ENCODE measurements at places on chromosomes 16 and 17.
A peak's percentile ranks its signal among the peaks of the same experiment; 100 is the strongest.

- no peak for DNase-seq
Observed at GRCh38 chr16:25922438-25922837, 230.7 kb downstream of the HS3ST4 start.

- no peak for DNase-seq
Observed at GRCh38 chr17:61073799-61074513, 325.7 kb upstream of the TBX2 start.

DNA sequence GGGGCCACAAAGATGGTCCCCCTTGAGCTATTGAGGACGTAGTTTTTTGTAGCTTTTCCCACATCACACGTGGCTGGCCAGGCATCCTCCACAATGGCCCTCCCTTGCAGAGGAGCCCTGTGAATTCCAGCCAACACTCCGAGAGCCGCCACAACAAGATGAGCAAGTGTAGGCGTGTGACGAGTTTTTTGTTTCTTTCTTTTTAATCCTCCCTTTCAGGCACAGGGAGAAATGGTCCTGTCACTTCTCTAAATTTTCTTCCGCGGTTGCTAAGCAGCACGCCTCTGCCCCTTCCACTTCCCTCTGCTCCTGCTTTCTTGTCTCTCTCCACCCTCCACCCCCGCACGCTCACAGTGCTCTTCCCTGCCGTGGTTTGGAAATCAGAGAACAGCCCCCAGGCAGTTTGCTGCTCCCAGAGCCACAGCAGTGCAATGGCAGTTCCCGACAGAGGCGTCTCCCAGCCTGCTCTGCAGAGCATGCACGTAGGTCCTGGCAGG is 68.0 kb upstream of the MRTFB start:
- no peak for DNase-seq

GRCh38 chr17:63042256-63042812 is 76.3 kb downstream of the TANC2 start:
- DNase-seq = no peak

DNA sequence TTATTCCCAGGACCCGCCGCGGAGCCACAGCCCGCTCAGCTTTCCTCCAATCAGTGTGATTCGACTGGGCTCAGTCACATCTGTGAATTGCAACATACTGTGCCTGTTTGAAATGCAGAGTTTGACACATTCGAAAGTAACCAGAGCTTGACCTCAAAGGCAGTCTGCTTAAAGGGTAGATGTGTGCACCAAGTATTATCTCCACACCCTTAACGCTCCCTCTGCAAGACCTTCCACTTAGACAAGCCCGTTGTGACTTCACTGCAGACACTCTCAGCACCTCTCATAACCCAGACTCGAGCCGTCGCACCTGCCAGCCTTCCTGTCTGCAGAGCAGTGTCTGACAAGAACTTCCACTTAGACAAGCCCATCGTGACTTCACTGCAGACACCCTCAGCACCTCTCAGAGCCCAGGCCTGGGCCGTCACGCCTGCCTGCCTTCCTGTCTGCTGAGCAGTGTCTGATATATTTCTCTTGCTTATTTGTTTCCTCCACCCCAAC is 3.7 kb downstream of the KLHDC4 start:
- no peak for DNase-seq

DNA sequence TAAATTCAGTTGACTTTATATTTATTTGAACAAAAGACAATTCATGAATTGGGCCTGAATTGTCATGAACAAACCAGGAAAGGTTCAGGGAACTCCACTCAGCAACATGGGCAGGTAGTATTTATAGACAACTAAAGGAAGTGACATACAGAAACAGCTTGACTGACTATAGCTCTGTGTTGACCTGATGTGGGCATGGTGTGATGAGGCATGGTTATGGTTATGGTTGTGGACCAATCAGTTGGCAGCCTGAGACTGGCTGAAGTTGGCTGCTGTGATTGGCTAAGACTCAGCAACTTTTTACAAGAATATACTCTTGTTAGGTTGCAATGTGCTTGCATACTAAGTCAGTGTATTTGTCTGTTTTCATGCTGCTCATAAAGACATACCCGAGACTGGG is 108.4 kb downstream of the HS3ST3B1 start:
- DNase-seq = no peak

GRCh38 chr16:69514356-69514755 is 51.4 kb upstream of the NFAT5 start:
- DNase-seq = no peak

- DNase-seq = no peak
Observed at GRCh38 chr16:74094962-74095361, 201.7 kb upstream of the PSMD7 start.

DNA sequence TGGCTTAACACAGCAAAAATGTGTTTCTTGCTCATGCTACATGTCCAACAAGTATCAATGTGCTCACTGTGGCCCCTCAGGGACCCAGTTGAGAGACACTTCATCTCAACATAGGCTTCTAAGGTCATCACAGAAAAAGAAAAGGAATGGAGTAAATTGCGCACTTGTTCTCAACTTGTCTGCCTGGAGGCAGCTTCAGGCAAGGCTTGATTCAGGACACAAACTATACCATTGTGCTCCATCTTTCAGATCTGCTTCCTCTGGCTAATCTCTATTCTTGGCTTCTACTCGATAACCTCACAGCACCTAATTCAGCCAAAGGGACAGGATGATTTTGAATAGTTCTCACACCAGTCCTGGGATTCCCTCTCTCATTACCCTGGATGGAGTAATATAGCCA is 35.6 kb downstream of the HS3ST2 start:
- no peak for DNase-seq

- no peak for DNase-seq
Observed at GRCh38 chr17:30343796-30344195, 9.9 kb upstream of the TMIGD1 start.

- peak; percentile 71 for DNase-seq
Observed at GRCh38 chr17:28743243-28744103, at the start of gene TRAF4. Gene TRAF4, plus strand, starts transcription at chr17:28744011. Its CDS starts 102 bp downstream, at chr17:28744113.

GRCh38 chr17:47878203-47879027 is 17.6 kb upstream of the SP2 start:
- DNase-seq = no peak

- no peak for DNase-seq
Observed at GRCh38 chr16:88356124-88356726, 26.5 kb upstream of the ZNF469 start.

DNA sequence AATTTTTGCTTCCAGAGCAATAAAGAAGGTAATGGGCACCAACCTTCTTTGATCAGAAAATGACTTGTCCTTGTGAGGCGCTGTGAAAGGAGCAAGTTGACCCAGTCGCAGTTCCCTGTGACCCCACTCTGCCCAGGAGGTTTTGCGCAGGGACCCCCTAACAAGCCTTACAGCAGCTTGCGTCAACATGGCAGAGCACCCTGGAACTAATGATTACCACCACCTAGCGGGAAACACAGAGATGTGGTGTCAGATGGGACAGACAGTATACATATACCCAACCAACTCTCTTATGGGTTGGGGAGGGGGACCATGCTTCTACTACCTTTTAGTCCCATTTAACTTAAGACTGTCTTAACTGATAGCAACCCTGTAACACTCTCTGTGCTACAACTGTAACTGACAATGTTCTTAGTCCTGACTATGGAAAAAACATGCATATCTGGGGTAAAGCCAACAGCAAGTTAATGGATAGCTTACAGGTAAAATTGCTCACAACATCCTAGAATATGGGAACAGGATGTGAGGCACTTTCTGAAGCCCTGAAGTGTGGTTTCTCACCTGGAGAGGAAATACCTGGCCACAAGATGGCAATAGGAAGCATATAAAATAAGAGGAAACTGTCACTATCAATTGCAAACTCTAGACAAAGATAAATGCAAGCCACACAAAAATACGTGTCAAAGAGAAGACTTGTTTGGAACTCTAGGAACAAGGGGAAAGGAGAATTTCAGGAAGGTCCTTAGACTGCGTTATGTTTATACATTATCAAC is 3.0 kb downstream of the KARS1 start:
- DNase-seq = no peak

DNA sequence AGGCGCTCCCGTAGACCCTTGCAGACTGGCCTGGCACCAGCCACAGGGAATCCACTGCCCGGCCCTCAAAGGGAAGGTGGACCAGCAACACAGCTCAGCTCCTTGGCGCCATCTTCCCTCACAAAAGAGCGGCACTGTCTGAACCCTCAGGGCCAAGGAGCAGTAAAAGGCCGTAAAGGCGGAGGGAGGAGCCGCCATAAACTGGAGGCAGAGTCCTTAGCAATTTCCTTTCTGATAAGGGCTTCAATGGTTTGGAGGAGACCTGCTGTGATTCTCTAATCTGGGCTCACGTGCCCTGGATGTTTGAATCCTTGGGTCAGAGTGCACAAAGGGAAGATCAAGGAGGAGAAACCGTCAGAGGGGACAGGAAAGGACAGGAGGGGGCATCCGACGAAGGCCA is 15.5 kb upstream of the AXIN2 start:
- no peak for DNase-seq

DNA sequence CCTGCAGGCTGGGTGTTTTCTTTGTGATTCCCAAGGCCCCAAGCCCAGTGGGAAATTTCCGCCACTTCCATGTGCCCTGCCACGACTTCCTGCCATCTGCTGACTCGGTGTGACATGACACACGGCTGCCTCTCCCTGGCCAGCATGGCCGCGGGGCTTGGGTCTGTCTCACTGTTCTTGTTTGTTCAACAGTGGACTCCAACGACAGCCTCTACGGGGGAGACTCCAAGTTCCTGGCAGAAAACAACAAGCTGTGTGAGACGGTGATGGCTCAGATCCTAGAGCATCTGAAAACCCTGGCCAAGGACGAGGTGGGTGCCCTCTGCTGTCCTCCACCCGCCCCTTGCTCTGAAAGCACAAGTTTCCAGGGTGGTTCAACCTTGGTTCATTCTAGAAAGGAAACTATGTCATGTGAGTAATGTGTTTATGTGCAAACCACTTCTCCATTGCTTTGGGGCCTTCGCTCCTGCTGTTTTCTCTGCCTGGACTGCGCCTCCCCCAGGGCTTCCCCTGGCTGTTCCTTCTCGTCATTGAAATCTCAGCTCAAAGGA is 26.8 kb downstream of the KNOP1 start:
- DNase-seq = no peak

DNA sequence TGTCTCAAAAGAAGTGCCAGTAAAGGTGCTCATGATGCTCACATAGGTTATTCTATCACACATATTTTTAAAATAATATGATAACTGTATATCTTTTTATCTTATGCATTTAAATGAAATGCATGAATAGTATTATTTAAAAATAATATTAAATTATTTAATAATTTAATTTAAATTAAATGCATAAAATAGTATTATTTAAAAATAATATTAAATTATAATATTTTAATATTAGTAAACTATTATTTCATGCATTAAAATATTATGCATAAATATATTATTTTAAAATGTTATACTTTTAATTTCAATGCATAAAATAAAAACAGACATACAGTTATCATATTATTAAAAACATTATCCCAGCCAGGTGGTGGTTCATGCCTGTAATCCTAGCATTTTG is 33.4 kb downstream of the TMC7 start:
- no peak for DNase-seq

GRCh38 chr17:74024871-74025531 is 178.5 kb upstream of the RPL38 start:
- no peak for DNase-seq

GRCh38 chr17:3857261-3858105 is 11.4 kb upstream of the NCBP3 start:
- no peak for DNase-seq

DNA sequence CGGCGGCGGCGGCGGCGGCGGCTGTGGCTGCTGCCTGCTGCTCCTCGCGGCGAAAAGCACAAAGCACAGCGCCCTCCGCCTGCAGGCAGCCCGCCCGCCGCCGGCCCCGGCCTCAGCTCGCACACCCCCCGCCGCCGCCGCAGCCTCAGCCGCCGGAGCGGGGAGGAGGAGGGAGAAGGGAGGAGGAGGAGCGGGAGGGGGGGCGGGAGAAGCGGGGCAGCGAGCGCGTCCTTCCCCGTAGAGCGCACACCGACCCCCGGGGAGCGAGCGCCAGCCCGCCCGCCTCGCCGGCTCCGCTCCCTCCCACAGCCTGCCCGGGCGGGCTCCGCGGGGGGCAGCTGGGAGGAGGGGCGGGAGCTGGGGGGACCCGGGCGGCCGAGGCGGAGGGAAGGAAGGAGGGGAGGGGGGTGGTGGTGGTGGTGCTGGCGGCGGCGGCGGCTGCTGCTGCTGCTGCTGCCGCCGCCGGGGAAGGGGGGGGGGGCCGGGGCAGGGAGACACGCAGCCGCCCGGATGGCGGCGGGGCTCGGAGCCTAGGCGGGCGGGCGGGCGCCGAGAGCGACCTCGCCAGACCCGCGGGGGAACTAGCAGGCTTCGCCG is at the start of gene UBTF:
TSS of gene UBTF (minus strand) at position 60 of the 597 bp plus-strand sequence. CDS start 1,446 bp downstream, outside the sequence.
- peak; percentile 31 for DNase-seq

DNA sequence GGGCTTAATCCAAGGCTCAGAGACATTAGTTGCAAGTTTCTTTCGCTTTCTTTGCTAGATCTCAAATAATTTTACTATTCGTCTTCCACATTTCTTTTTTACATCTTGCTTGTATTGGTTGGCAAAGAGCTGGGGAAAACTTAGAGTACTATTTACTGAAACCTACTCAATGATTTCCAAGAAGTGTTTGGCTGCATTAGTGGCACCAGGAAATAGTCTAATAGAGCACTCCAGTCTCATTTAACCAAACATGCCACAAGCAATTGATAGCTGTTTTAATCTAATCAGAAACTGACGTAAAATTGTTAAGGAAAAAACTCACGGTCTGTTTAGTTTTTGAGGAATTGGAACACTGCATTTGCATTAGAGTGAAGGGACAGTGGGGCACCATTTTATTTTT is 29.0 kb downstream of the NUP93 start:
- no peak for DNase-seq

DNA sequence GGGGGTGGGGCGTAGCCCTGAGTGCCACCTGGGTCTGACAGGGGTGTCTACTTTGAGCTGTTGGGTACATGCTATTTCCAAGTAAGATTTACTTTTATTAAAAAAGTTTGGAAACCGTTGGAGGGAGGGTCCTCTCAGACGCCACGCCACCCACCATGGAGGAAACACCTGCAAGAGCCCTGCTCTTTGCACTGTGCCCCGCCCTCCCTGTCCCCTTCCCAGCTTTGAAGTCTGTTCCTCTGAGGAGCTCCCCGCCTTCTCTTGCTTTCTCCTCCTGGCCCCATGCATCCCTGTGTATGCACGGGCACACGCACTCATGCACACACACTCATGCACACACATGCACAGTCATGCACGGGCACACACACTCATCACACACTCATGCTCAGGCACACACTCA is 15.5 kb downstream of the ADGRG1 start:
- no peak for DNase-seq

DNA sequence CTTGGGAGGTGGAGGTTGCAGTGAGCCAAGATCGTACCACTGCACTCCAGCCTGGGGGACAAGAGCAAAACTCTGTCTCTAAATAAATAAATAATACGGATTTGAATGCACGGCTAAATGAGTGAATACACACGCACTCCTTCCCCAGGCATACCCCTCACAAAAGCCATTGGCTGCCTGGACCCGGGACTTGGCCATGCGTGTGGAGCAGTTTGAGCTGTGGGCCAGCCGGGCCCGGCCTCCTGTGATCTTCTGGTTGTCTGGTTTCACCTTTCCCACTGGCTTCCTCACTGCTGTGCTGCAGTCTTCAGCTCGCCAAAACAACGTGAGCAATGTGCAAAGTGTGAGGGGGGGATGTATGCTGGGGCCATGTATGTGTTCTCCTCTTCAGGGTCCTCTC is 1.6 kb upstream of the KDM6B start:
- no peak for DNase-seq
